ENCODE measurements at places on chromosomes 12 and 14. TPM values are rescaled to one million over a fixed set of nuclear protein-coding genes. Genes with fewer than 3 reads are reported as not detected.

DNA sequence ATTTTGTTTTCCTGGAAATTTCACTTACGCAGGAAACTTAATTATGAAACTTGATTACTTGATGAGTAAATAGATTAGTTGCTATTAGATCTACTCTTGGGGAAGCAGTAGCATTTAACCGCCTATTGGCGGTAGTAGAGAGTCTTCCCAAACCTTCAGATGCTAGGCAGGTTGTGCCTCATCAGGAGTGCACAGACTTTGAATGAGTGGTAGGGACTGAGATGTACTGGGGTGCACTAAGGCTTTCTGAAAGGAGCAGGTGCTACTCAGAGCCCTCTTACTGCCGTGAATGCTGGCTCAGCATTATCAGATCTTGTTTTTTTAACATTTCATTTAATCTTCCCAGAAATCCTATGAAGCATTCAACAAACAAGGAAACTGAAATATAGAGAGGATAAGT is 7.7 kb downstream of the GATC start:
- DNase-seq = peak; percentile 19

DNA sequence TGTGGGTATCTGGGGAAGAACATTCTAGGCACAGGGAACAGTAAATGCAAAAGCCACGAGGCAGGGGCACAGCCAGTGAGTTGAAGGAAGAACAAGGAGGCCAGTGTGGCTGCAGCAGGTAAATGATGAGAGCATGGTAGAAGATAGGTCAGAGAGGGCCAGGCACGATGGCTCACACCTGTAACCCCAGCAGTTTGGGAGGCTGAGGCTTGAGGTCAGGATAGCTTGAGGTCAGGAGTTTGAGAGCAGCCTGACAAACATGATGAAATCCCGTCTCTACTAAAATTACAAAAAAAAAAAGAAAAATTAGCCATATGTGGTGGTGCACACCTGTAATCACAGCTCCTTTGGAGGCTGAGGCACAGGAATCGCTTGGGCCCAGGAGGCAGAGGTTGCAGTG is 86.7 kb upstream of the ESRRB start:
- no peak for DNase-seq

GRCh38 chr14:55458800-55459515 is 18.5 kb upstream of the TBPL2 start:
- peak; percentile 68 for DNase-seq

DNA sequence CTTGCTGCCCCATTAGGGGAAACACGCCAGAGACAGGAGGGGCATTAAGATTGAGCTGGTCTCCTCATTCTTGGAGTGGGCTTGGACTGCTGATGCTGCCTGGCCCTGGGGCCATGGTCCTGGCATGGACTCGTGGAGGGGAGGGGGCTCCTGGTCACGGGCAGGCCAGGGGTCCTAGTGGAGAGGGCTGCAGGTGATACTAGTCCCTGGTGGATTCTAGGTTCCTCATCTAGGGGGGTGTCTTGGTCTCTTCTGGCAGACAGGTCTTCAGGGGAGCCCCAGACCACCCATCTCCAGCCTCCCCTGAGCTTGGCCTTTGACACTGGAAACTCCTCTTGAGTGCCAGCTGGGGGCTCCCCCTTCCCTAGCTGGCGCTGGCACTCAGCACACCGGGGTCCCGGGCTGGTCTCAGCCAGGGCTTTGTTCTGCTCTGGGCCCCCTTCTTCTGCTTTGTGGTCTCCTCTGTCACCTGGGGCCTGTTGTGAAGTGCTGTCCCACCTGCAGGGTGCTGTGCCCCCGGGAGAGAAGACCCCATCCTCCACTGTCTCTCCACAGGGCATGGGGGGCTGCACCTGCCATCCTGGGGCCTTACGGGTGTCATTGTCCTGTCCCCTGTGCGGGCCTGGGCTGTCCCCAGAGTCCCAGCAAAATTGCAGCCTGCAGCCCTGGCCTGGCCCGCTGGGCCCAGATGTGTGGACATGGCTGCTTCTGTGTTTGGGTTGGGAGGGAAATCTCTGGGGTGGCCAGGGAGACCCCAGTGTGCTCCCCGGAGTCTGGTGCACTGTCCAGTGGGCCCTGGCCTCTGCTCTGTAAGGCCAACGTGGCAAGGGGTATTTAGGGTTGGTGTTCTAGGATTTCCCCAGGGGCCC is 2.3 kb downstream of the KIF26A start:
- no peak for DNase-seq

DNA sequence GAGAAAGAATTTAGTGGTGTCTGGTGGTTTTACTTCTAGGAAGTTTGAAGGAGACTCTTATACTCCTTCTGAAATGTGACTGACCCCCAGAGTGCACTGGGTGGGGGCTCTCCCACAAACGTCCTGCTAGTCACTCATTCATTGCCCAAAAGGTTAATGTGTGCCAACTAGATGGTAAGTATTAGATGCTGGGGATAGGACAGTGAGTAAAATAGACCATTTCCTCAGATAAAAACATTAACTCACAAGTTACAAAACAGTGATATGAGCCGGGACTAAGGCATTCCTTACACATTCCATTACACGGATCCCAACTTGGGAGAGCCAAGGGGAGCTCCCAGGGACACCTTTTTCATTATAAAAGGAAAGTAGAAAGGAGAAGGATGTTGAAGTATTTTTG is 185.1 kb downstream of the ATXN7L3B start:
- no peak for DNase-seq

GRCh38 chr14:75969126-75969525 is 12.7 kb downstream of the TGFB3 start:
- no peak for DNase-seq

GRCh38 chr12:105420659-105421240 is 90.3 kb downstream of the C12orf75 start:
- peak; percentile 67 for DNase-seq

- DNase-seq = no peak
Observed at GRCh38 chr12:53516758-53517455, 9.6 kb upstream of the NPFF start.

DNA sequence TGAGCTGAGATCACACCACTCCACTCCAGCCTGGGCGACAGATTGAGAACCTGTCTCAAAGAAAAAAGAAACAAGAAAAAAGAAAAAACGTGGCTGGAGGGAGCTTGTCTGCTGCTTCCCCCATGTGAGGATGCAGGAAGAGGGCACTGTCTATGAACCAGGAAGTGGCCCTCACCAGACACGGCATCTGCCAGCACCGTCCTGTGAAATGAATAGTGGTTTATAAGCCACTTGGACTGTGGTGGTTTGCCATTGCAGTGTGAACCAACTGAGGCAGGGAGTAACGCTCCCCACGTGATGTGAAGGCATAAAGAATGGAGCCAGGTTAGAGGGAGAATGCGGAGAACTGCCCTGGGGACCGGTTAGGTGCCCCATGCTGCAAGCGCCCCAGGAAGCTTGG is 4.5 kb upstream of the BRF1 start:
- no peak for DNase-seq

DNA sequence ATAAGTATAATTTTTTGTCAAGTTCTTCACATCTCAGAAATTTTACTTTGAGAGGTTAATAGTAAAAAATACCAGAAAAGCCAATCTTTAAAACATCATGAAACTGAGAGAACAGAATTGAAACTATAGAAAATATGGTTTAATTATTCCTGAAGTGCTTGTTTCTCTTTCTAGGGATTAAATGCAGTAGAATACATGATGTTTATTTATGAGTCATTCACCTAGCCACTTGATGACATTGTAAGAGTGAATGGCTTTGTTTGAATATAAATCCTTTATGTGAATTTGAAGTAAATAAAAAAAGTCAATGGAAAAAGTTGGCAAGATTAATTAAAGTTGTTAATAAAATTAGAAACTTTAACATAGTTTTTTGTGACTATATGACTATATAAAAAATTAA is 48.4 kb downstream of the KTN1 start:
- no peak for DNase-seq

GRCh38 chr12:121218588-121219352 is 8.8 kb downstream of the P2RX4 start:
- DNase-seq = no peak

DNA sequence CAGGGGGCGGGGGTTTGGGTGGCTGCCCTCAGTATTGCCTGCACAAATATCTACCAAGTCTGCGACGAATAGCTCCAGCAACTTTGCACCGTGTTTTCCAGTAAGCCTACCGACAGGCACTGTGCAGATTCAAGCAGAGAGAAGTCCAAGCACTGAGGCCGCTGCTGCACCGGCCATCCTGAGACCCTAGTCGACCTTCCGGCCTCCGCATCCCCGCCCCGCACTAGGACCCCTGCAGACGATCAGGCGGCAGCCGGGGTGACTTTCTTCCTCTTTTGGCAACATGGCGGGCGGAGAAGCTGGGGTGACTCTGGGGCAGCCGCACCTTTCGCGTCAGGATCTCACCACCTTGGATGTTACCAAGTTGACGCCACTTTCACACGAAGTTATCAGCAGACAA is at the start of gene EIF2S3B:
Gene EIF2S3B, plus strand, starts transcription at position 271 of the 400 bp plus-strand sequence. Its CDS starts 13 bp downstream, at position 284.
- DNase-seq = no peak

GRCh38 chr12:7021956-7022355 is 3.7 kb upstream of the LPCAT3 start:
- DNase-seq = peak; percentile 34

- DNase-seq = no peak
Observed at GRCh38 chr14:102905116-102906108, 17.1 kb upstream of the AMN start.

GRCh38 chr12:460261-461230 is 807 bp downstream of the B4GALNT3 start:
- peak; percentile 15 for DNase-seq

DNA sequence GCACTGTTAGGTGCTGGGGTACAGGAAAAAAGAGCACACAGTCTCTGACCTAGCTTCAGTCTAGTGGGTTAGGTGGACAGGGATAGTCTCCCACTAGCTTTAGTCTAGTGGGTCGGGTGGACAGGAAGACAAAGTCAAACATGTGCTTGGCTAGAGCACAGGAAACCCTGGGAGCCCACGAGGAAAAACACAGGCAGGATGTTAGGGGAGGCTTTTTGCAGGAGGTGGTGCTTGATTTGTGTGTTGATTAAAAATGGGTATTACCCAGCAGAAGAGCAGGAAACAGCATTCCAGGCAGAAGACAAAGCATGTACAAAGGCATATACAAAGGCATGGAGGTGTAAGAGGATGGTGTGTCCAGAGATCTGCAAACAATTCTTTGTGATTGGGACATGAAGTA is 23.3 kb downstream of the SLC38A2 start:
- DNase-seq = no peak

GRCh38 chr12:120468821-120469449 is 613 bp downstream of the SRSF9 start:
- DNase-seq = no peak

DNA sequence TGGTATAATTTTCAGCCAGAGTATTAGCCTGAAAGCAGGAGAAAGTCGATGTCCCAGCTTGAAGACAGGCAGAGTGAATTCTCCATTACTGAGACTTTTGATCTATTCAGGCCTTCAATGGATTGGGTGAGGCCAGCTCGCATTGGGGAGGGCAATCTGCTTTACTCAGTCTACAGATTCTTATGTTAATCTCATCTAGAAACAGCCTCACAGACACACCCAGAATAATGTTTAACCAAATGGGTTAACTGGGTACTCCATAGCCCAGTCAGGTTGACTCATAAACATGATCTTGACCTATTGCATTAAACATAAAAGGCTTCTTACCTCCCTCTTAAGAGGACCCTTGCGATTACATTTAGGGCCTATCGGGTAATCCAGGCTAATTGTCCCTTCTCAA is 118.0 kb downstream of the KTN1 start:
- no peak for DNase-seq

- DNase-seq = peak; percentile 26
Observed at GRCh38 chr12:75945581-75945980, 86.0 kb downstream of the PHLDA1 start.

DNA sequence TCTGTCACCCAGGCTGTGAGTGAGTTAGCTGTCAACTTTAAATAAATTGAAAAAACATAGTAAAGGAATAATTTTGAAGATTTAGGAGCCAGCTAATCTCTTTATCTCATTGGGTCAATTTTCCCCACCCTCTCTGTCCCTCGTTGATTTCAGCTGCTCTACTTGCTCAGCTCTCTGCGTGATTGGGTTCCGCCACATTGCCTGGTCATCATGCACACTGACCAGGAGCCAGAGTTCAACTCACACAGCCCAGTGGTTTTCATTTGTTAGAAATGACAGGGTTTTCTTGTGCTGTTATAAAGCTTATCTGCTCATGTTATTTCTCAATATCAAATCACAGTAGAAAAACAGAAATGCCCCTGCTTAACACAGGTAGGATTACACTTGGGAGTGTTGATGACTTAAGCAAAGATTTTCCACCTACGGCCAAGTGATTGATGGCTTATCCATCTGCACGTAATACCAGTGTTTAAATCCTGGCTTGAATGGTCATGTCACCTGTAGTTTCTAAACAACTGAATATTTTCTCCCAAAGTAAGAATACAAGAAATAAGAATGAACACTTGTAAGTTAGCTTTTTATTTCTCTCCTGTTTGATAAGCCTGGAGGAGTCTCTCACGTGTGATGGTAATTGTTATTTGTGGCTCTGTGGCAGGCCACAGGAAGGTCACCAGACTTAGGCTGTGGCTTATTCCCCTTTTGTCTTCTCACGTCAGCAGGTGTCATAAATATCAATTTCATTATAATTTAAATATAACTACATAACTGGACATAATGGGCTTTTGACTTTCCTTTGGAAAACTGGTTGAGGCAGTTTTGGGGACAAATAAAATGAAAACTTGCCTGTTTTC is 367.2 kb upstream of the DDHD1 start:
- no peak for DNase-seq

DNA sequence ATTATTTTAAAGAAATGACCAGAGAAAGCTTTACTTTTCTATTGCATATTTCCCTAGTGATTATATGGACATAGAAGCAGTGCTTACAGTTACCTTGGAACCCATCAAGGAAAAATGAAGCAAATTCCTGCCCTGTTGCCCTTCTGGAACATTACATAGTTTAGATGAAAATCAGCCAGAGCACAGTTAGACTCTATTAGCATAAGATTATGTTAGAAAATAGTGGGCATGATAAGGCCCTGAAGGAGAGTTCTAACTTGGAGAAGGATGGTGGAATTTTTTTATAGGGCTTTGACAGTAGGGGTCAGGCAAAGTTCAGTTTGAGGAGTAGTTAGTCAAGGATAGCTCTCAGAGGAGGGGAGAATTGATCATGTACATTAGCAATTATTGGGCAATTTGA is 74.3 kb downstream of the FUT8 start:
- no peak for DNase-seq

GRCh38 chr14:54676812-54677708 is 110.1 kb downstream of the SAMD4A start:
- peak; percentile 99 for DNase-seq

CLBA1 gene
- 11.3 TPM for polyA plus RNA-seq

RNU7-1 gene
- not detected for polyA plus RNA-seq

ENDOU gene
- 0.09 TPM for polyA plus RNA-seq

ZDHHC22 gene
- not detected for polyA plus RNA-seq

SLC22A17 gene
- polyA plus RNA-seq = 3.9 TPM

AGAP2 gene
- polyA plus RNA-seq = 0.02 TPM

PCED1B gene
- 0.49 TPM for polyA plus RNA-seq

BCL11B gene
- polyA plus RNA-seq = not detected

FOXN4 gene
- polyA plus RNA-seq = not detected

NGB gene
- polyA plus RNA-seq = not detected

DIO2 gene
- polyA plus RNA-seq = 1.9 TPM

GUCY2C gene
- polyA plus RNA-seq = 0.02 TPM

CTSG gene
- polyA plus RNA-seq = not detected

All from fibroblast of lung (primary cell).